ENCODE measurements at places on chromosomes 4 and X. TPM values are rescaled to one million over a fixed set of nuclear protein-coding genes. Genes with fewer than 3 reads are reported as not detected.
A peak's percentile ranks its signal among the peaks of the same experiment; 100 is the strongest.

GRCh38 chr4:70505151-70505748 is 13.1 kb upstream of the AMTN start:
- peak; percentile 36 for DNase-seq

DNA sequence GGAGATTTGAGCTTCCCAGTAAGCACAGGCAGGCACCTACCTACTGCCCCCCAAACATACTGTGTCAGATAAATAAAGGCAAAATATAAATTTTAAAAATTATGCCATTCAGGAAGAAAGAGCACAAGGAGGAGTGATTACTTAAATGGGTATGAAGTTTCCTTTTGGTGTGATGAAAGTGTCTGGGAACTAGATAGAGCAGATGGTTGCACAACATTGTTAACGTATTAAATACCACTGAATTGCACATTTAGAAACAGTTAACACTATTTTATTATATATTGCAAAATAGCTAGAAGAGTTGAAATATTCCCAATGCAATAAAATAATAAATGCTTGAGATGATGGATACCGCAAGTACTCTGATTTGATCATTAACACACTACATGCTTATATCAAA is 374.7 kb upstream of the FGF13 start:
- no peak for DNase-seq

- DNase-seq: no peak
Observed at GRCh38 chr4:92064574-92064973, 239.2 kb upstream of the GRID2 start.

DNA sequence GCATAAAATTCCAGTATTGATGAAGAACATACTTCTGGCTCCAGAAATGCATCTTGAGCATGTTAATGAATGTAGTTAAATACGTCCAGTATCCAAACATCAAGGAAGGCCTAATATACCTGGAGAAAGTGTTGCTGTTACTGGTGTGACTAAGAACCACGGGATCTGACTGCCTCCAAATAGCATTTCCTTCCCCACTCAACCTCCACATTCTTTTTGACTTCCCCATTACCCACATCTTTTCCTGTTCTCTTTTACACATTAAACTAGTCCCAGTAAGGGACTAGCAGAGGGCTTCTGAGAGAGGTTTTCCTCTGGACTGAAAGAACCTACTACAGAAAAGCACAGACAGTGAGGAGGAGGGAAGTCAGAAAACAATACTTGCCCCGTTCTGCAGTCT is 482.8 kb upstream of the HTR2C start:
- DNase-seq: no peak

DNA sequence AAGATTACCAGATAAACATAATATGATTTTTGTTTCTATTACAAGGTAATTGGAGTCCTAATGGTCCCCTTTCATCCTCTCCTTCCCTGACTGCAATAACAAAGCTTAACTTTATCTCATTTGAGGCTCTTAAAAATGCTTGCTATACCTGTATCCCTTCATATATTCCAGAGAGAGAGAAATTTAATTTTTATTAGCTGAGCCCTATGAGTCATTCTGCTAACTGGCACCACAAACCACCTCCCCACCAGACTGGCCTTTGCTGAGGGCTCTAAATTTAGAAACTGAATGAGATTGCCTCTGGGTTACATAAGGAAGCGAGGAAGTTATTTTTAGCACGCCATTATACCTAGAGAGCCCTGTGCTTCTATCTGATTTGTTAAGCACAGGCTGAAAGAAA is 27.4 kb downstream of the CBLL2 start:
- DNase-seq: peak; percentile 58

- DNase-seq: no peak
Observed at GRCh38 chr4:95108883-95109421, 351.2 kb downstream of the BMPR1B start.

DNA sequence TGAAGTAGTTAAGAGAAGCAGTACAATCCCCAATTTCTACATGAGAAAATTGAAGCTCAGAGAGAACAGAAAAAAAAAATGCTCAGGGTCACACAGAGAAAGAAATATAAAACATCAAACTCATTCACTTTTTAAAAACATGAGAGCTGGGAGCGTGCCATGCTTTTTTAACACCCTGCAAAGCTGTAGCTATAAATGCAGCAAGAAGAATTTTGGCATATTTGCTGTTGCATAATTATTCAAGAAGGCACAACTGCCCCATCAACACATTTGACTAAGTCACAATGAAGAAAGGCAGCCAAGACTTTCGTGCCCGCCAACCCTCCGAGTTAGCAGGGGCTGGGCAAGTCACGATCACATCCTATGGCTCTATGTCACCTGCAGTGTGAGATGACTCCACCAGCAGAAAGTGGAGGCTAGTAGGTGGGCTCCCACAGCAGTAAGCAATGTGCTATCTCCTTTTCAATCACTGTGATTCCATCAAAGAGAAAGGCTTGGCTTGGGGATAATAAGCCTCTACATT is 214.8 kb downstream of the DHX15 start:
- DNase-seq: no peak

GAGE1 gene
- not detected for total RNA-seq

- DNase-seq: no peak
Observed at GRCh38 chrX:23937100-23937499, 29.3 kb downstream of the CXorf58 start.

- no peak for DNase-seq
Observed at GRCh38 chrX:110204986-110205385, 112.9 kb downstream of the AMMECR1 start.

- DNase-seq: peak; percentile 36
Observed at GRCh38 chr4:1033840-1034551, 22.6 kb downstream of the FGFRL1 start.

ESX1 gene
- total RNA-seq: not detected

DNA sequence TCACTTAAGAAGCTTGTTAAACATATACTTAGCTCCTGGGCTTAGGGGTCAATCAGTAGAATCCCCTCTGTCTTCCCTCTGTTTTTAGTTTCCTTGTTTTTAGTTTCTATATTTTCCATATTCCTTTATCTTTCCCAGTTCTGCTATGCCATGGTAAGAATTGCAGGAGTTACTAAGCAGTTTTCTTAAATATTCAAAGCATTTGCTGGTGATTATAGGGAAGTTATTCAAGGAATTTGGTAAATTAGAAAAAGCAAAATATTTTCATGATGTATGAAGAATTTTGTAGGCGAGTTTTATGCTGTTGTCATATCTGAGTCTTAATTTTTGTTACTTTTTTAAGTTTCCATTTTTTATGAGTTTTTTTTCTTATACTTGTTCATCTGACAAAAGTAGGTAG is 91.6 kb upstream of the NUDT6 start:
- no peak for DNase-seq

DNA sequence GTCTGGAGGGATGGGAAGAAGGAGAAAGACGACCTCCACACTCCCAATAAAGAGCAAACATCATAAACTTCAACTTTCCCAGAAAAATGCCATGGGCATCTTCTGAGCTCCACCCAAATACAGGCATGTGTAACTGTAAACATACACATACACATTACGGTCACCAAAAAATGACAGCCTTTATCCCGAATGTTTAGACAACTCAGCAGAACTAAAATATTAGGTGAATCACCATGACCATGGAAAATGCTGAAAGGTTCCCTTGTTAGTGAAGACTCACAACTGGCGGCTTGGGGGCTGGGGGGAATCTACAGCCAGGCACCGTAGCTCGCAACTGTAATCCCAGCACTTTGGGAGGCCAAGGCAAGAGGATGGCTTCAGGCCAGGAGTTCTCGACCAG is 33.0 kb downstream of the PRKX start:
- no peak for DNase-seq

DNA sequence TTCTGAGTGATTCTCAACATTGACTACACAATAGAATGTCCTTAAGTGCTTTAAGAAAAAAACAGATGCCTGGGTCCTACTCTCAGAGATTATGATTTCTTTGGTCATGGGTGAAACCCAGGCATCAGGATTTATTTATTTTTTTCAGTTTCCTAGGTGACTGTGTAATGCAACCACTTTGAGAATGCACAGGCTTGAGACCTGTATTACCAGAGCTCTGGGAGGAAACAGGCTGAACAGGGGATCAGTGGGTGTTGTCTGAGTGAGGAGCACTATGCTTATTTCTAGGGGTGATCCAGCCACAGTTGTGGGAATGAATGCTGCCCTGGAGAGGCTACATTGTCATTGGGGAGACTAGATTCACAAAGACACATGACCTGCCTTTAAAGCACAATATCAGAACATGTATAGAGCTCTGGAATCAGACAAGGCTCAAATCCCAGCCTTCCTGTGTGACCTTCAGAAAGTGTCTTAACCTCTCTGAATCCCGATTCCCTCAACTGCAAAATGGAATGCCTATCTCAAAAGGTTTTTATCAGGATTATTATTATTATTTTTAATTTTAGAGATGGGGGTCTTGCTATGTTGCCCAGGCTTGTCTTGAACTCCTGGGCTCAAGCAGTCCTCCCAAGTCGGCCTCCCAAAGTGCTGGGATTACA is 61.6 kb upstream of the PRPS1 start:
- no peak for DNase-seq

GRCh38 chrX:65463550-65463949 is 71.0 kb downstream of the LAS1L start:
- peak; percentile 47 for DNase-seq

DNA sequence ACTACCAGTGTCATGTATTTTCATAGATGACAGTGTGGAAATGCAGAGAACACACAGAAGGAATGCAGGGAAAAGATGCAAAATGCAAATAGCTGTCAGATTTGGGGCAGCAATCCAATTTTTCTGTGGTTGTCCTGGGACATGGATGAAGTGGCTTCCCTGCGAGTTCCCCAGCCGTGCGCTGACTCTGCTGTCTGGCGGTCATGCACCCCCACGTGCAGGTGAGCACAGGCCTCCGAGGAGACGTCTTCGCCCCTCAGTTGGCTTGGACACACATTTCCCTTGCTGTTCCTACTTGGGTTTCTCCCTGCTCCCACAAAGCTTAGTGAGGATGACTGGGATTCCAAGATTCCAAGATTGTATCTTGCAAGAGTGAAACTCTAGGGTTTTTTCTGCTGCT is 24.4 kb downstream of the BLOC1S4 start:
- DNase-seq: no peak

JADE3 gene
- 5.0 TPM for total RNA-seq

GRCh38 chr4:74418063-74418670 is 26.8 kb upstream of the AREG start:
- no peak for DNase-seq

- DNase-seq: no peak
Observed at GRCh38 chr4:171779301-171779700, 33.9 kb upstream of the GALNTL6 start.

CWH43 gene
- total RNA-seq: not detected

- no peak for DNase-seq
Observed at GRCh38 chrX:69073721-69074120, 91.5 kb downstream of the PJA1 start.

SUPT20HL1 gene
- not detected for total RNA-seq

GRCh38 chr4:19512086-19512485 is 739.6 kb upstream of the SLIT2 start:
- no peak for DNase-seq

All from SJSA1 (cell line).